A549 treated with GW870086 at 1 μM for 4 hours (cell line): ENCODE measurements at places on chromosomes 5 and 9. TPM values are rescaled to one million over a fixed set of nuclear protein-coding genes. Genes with fewer than 3 reads are reported as not detected.

Gene SREK1IP1
- 8.6 to 10.2 TPM (median 9.5 TPM) in 5 replicates for total RNA-seq

Gene FAM169A
- 3.6 to 7.7 TPM (median 7.2 TPM) in 5 replicates for total RNA-seq

Gene DDX4
- not detected in 5 replicates for total RNA-seq

Gene HTR4
- total RNA-seq, result not detected in 5 replicates

Gene PCDHB3
- 0.05 TPM in 1 of 5 replicates, not detected in the others for total RNA-seq

Gene F2RL1
- total RNA-seq, result 220 to 283 TPM (median 272 TPM) in 5 replicates

Gene SOHLH1
- 0.10 TPM in 1 of 5 replicates, not detected in the others for total RNA-seq

Gene HNRNPK
- total RNA-seq, result 528 to 660 TPM (median 547 TPM) in 5 replicates

Gene LIFR
- 4.3 to 8.4 TPM (median 7.3 TPM) in 5 replicates for total RNA-seq

Gene NR5A1
- 0.06 to 0.13 TPM (median 0.10 TPM) in 4 of 5 replicates, not detected in the other for total RNA-seq

Gene SLC25A48
- total RNA-seq, result 0.07 to 0.12 TPM in 2 of 5 replicates, not detected in the others
